ENCODE measurements at places on chromosomes 12 and 14. TPM values are rescaled to one million over a fixed set of nuclear protein-coding genes. Genes with fewer than 3 reads are reported as not detected.

The ENO2 gene
- total RNA-seq = 164 TPM

The PTHLH gene
- total RNA-seq = under 0.01 TPM

The BICDL1 gene
- 17.0 TPM for total RNA-seq

The PTCSC3 gene
- total RNA-seq = not detected

The DAO gene
- total RNA-seq = not detected

The KLRC2 gene
- total RNA-seq = 1.5 TPM

The UBE2N gene
- total RNA-seq = 104 TPM

The RNF212B gene
- not detected for total RNA-seq

The KRT72 gene
- not detected for total RNA-seq

The LRFN5 gene
- 56.8 TPM for total RNA-seq

The TAS2R43 gene
- 4.9 TPM for total RNA-seq

The FLVCR2 gene
- 1.7 TPM for total RNA-seq

The LDHB gene
- 366 TPM for total RNA-seq

The HHIPL1 gene
- total RNA-seq = 5.9 TPM

The KRT84 gene
- not detected for total RNA-seq

The LRCOL1 gene
- total RNA-seq = not detected

All from temporal lobe (tissue), 4 donors.